ENCODE measurements at places on chromosomes 11 and 22.

GRCh38 chr22:42863349-42863961 is 6.4 kb upstream of the ARFGAP3 start:
- DNase-seq = peak; percentile 79

DNA sequence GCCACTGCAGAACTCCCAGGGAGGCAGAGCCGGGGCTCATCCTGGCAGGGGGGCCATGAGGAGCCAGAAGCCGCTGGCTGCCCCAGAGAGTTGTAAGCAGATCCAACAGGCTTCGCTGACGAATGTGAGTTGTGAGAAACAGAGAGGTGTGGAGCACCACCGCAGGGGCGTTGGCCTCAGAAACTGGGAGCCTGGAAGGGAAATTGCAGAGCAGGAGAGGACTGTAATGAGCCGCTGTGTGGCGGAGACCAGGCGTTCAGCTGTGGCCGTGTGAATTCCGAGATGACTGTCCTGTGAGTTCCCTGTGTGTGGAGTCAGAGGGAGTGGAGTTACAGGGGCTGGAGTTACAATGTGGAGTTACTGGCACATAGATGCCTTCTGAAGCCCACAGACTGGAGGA is 27.7 kb upstream of the ETS1 start:
- no peak for DNase-seq

DNA sequence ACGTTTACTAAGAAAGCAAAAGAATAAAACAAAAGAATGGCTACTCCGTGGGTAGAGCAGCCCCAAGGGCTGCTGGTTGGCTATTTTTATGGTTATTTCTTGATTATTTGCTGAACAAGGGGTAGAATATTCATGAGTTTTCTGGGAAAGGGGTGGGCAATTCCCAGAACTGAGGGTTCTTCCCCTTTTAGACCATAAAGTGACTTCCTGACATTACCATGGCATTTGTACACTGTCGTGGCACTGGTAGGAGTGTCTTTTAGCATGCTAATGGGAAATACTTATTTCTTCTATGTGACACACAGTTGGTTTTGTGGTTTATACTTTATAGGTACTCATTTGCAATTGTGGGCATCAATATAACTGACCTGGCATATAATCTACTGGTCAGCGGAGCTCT is 56.3 kb downstream of the SLN start:
- DNase-seq = no peak

- no peak for DNase-seq
These were observed 321.7 kb downstream of the TMEM135 start for GRCh38 chr11:87359401-87359800.

- no peak for DNase-seq
These were observed 19.2 kb upstream of the ASPHD2 start for GRCh38 chr22:26409719-26410335.

GRCh38 chr22:46055181-46055875 is 78.4 kb upstream of the WNT7B start:
- no peak for DNase-seq

DNA sequence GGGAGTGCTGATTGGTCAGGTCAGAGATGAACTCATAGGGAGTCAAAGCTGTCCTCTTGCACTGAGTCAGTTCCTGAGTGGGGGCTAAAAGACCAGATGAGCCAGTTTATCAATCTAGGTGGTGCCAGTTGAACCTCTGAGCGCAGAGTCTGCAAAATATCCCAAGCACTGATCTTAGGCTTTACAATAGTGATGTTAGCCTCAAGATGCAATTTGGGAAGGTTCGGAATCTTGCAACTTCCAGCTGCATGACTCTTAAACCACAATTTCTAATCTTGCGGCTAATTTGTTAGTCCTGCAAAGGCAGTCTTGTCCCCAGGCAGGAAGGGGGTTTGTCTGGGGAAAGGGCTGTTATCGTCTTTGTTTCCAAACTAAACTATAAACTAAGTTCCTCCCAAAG is 92.3 kb upstream of the PARVA start:
- DNase-seq = peak; percentile 95

DNA sequence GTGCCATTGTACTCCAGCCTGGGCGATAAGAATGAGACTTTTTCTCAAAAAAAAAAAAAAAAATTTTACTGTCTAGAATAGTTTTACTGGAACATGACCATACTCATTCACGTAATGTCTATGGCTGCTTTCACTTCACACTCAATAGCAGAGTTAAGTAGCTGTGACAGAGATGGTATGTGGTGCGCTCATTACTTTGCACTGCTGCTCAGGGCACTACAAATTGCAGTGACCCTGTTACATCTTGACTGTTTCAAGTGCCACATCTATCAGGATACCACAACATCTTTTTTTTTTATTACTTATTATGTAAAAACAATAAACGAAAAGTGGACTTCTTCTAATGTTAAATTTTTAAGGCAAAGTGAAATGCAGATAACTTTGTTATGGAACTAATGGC is 110.3 kb downstream of the ARHGAP20 start:
- DNase-seq = no peak

DNA sequence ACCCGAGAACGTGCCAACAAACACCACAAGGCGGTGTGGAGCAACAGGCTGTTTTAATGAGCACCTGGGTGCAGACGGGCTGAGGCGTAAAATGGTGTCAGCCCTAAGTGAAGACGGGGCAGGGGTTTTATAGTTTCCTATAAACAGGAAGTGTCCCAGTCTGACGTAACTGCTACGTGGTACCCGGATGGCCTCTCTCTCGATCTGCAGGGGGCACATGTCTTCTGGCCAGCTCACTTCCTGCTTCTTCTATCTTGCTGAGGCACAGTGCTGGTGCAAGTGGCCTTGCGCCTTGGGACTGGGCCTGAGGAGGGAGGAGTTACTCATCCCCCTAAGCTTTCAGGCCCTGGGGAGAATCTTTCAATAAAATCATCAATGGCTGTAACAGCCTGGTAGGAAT is 20.9 kb downstream of the OOSP3 start:
- DNase-seq = no peak
